ENCODE measurements at places on chromosomes 12 and 14. TPM values are rescaled to one million over a fixed set of nuclear protein-coding genes. Genes with fewer than 3 reads are reported as not detected.

Gene CLEC1A
- 0.62 TPM for total RNA-seq

Gene AQP2
- total RNA-seq = not detected

Gene VWF
- total RNA-seq = 9.7 TPM

Gene OLR1
- 7.3 TPM for total RNA-seq

Gene GSC
- total RNA-seq = not detected

DNA sequence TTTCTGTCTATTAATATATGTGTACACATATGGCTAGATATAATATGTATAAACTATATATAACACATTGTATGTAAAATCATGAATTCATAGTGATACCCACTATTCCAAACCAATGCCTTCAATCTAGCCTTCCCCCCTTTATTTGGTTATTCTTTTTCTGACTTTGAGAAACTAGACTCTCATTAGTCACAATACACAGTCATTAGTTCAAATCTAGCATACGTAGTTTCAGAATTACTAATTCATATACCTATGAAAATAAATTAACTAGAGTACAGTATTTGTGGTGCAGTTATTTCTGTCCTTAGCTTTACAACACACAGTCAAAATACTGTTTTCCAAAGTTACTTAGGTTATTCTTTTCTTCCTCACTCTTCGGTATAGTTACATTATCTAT lies 268.2 kb downstream of the DPF3 start:
- DNase-seq = no peak

- no peak for DNase-seq
Observed at GRCh38 chr12:113845900-113846674, 120.0 kb downstream of the RBM19 start.

- no peak for DNase-seq
Observed at GRCh38 chr12:66217342-66217917, 28.4 kb downstream of the IRAK3 start.

DNA sequence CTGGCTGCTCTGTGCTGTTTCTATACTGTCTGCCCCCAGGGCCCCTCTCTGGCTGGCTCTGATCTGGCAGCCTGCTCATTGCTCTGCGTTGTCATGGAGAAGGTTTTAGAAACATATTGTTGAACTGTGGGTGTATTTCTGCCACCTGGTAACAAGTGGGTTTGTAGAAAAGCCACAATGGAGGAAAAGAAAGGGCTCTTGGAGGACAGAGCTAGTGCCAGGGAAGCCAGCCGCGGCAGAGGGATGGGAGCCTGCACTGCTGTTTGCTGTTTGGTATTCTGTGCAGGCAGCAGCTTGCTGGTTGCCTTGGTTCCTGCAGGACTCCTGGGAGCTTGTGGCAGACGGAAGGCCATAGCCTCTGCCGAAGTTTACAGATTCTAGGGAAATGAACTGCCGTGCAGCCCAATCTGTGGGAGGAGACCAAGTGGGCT lies 15.1 kb downstream of the CCDC177 start:
- peak; percentile 28 for DNase-seq

DNA sequence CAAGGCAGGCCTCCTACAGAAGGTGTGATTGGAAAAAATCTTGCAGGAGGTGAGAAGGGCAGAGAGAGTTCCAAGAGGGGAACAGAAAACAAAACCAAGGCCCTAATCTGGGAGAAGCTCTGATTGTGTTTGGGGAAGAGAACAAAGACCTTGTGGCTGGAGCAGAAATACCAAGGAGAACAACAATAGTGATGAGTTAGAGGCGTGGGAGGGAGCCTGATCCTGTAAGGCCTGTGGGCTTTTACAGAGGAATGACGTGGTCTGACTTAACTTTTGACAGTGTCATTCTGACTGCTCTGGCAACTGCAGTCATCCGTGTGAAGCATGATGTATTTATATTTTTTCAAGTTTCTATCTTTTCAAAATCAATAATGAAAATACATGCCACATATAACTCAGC lies 200.6 kb downstream of the ANO4 start:
- no peak for DNase-seq

DNA sequence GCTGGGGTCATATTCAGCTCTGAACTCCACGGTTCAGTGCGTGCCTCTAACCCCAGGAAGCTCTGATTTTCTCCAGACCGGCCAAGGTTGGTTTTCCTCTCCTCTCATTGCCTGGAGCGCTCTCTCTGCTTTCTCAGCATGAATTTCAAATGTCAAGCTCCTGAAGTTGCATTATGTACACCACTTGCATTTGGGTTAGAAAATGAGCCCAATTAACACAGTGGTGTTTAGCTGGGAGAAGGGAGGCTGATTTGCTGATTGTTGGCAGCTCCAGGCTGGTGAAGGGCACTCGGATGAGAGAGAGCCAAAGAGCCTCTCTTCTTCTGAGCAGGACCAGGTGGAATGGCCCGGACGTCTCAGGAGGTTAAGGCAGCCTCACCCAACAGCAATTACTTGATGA lies 570.9 kb downstream of the VRK1 start:
- DNase-seq = no peak

DNA sequence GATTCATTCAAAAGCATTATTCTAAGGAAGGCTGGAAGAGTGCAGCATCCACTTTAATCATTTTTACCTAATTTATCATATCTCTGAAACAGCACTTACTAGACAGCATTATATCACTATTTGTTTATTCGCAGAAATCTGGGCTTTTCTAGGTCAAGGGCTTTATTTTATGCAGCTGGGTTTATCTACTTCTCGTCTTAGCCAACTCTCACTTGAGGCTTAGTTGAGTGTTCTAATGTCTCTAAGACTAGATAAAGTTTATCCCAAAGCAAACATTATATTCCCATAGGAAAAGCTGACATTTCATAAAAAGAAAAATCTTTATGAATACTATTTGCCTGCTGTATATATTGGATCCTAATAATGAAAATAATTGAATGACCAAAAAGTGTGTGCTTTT lies 720.8 kb upstream of the FLRT2 start:
- DNase-seq = no peak

- no peak for DNase-seq
Observed at GRCh38 chr12:47160316-47161244, 80.8 kb upstream of the AMIGO2 start.

Data from occipital lobe (tissue), 3 donors.